Stimulated activated CD4-positive, alpha-beta T cell treated with anti-CD3 and anti-CD28 coated beads, Interleukin-4, amount 100 ng/mL, for 48 hours (primary cell): ENCODE measurements at places on chromosomes 11 and 22.

DNA sequence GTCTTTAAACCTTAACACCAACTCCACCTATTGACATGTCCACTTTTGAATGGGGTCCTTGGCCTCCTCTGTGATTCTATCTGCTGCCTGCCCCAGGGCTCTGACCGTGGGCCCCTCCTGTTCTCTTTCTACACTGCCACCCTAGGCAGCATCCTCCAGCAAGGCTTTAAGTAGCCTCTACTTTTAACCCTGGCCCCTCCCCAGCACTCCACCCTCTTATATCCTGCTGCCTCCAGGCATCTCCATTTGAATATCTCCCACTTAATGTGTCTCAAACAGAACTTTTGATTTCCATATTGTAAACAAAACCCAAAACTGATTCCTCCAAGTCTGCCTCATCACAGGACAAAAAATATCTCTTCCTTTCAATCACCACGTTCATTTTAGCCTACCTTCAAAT, 90.5 kb upstream of the ARHGAP32 start:
- no peak for DNase-seq

GRCh38 chr11:128693416-128693712, 508 bp upstream of the FLI1 start:
- DNase-seq = no peak

DNA sequence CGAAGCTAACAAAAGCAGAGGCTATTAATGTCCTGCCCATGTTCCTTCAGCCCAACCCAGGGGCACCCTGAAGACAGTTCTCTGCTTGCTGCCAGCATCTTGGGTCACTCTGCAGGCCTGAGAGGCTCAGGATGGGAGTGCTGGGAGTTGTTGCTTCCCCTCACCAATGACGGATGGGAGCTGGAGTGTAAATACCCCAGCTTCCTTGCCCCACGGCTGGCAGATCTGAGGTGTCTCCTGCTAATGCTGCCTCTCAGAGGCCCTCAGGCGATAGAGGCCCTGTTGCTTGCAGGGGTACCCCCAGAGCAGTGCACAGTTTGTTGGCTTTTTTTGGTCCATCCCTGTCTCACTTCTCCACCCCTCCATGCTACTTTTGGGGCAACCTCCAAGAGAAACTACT, 32.9 kb downstream of the IFT27 start:
- DNase-seq = no peak

- no peak for DNase-seq
Observed at GRCh38 chr11:73353422-73353821, 22.8 kb upstream of the RELT start.

DNA sequence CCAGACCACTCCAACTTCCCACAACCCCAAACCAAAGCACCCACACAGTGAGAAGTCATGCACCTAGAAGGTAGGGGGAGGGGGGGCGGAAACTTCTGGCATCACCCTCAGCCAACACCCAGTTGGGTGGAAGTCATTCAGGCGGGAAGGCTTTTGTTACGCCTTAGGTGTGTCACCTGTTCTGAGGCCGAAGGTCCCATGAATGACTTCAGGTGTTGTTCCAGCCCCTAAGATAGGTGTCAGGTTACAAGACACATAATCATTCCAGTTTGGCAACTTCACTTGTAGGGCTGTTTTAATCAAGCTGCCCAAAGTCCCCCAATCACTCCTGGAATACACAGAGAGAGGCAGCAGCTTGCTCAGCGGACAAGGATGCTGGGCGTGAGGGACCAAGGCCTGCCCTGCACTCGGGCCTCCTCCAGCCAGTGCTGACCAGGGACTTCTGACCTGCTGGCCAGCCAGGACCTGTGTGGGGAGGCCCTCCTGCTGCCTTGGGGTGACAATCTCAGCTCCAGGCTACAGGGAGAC, at the start of gene TMPRSS4:
TSS of gene TMPRSS4 (plus strand) at position 325 of the 528 bp plus-strand sequence. CDS start 225 bp downstream, outside the sequence.
- no peak for DNase-seq

DNA sequence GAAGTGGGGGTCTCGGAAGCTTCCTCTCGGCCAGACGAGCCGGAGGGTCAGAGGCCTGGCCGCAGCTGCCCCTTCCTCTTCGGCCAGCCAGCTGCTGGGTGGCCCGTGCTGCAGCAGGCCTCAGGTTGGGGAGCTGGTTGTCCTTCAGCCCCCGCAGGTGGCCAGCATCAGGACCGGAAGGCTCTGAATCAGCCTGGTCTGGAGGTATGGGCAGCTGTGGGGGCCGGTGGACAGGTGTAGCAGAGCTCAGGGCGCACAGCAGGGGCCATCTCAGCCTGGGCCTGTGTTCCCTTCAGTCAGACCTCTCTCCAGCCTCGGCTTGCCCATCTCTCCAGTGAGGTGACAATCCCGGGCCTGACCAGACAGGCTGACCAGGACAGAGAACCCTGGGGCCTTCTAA, 13.9 kb upstream of the TBX1 start:
- DNase-seq = no peak

DNA sequence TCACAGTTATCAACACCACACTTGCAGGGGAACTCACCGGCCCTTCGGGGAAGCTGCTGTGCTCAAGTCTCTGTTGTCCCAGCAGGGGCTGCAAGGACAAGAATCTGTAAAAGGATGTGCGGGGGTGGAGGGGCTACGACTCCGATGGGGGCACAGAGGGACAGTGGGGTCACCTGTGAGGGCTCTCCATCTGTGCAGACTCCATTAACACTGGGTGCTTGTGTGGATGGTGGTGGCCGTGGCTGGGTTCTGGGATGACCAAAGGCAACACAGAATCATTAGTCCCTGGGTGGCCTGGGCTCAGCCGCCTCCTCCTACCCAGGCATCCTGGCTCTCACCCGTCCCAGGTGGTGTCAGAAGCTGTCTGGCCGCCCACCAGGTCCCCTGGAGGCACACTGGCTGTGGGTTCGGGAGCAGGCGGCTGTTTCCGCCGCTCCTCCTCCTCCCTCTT, 10.2 kb upstream of the RBM4B start:
- no peak for DNase-seq

- no peak for DNase-seq
Observed at GRCh38 chr22:46584081-46584921, 35.9 kb upstream of the GRAMD4 start.

DNA sequence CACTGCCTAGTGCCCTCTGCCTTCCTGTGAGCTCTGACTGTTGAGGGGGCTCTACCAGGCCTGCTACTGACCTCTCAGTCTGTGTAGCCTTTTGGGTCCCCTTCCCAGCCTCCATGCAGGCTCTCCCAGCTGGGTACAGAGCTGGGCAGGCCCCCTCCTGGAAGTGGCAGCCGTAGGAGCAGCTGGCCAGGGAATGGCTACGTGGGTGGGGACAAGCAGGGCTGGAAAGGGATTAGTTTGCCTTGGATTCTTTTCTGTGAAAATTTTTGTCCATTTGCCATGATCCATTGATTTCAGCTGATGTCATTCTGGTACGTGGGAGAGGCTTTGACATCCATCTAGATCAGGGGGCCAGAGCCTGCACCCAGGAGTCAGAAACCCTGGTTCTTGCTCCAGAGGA, 23.9 kb upstream of the NECTIN1 start:
- DNase-seq = no peak

DNA sequence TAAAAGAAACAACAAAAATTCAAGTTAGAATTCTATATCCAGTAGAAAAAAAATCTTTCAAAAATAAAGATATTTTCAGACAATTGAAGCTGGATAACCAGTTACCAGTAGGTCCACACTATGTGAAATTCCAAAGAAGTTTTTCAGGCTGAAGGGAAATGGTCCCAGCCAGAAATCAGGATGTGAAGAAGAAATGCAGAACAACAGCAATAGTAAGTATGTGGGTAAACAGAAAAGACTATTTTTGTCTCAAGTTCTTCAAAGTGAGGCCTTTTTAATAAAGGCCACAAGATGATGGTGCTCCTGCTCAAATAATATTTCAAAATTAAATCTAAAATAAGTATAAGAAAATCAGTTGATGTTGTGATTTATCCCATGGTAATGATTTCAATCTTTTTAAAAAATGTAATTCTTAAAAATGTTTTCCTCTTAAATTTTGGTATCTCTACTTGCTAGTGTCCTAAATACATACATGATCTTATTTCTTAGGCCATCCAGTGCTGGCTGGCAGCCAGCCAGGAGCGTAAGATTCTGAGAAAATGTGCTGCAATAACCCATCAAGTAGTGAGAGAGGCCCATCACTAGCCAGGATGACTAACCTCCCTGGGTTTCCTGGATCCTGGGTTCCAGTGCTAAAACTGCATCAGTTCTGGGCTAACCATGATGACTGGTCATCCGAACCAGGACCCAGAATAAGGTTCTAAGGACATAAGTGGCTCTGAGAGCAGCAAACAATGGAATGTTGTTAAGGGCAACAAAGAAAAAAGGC, 15.6 kb upstream of the UCP3 start:
- DNase-seq = no peak

DNA sequence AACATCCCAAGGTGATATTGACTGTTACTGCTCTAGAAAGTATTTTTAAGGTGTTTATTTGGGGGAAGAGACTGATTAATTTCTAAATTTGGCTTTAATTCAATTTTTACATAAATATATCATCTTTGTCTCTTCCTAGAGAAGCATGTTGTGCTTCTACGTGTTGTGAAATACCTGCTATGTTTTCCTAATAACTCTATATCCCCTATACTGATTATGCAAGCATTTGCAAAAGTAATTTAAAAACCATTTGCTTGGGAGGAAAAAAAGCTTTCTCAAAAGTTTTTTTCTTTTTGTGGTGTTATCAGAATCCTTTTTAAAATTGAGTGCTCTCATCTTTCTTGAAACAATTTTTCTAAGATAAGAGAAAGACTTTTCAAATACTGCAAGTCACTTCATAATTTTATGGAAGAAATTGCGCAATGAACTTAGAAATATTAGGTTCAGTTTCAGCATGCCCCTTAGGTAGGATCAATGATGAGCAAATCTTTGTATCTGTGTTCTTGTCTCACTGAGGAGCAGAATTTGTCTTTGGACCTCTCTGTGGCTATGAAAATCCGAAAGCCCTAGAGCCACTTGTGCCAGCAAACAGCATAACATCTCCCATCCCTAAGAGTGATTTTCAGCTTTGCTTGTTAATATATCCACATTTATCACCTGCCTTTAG, 7.4 kb upstream of the BLID start:
- DNase-seq = no peak

DNA sequence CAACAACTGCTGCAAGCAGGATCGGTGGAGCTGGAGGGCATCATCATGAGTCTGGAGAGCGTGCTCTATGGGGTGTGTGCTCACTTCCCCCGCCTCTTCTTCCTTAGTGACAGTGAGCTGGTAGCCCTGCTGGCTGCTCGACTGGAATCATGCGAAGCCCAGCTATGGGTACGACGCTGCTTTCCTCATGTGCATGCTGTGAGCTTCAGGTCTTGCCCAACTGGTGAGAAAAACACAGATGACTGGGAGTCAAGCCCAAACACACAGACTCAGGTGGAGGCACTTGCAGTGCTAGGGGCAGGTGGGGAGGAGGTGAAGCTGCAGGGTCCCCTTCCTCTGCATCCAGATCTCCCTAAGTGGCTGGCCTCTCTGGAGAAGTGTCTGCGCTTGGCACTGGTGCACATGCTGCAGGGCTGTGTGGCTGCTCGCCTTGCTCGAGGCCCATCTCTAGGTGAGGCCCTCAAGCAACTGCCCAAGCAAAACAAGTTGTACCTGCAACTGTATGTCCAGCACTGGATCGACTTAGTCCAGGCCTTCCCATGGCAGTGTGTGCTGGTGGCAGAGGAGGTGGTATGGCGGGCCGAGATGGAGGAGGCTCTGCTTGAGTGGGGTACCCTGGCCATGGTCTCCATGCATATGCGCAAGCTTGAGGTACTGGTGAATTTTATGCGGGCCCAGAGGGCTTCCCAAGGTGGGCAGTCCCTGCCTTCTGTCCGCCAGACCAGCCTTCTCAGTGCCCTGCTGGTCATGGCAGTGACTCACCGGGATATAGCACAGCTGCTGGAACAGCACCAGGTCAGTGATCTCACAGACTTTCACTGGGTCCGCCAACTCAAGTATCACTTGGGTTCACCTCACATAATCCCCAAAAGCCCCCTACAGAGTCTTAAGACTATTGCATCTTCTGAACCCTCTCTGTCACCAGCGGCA, 48.1 kb downstream of the DNHD1 start:
- DNase-seq = no peak

GRCh38 chr22:29842740-29843139, 4.7 kb upstream of the ASCC2 start:
- no peak for DNase-seq

DNA sequence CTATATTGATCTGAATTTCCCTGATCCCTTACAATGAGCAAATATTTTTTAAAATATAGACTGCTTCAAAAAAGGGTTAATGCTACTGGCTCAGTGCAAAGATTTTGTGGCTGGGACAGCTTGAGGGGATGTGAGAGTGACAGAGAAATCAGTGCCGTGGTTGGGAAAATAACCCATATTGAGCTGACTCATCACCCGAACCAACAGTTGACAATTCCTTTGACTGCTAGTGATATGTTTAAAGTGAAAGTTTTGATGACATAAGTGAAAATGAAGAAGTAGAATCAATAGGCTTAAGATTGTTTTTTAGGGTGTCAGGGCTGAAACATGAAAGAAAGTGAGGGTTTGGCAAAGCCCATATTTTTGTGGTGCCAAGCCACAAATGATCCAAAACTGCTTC, 257.1 kb upstream of the TENM4 start:
- DNase-seq = no peak

- DNase-seq = no peak
Observed at GRCh38 chr11:47337229-47337924, 15.1 kb downstream of the MYBPC3 start.

GRCh38 chr22:45444168-45444567, 30.7 kb downstream of the RIBC2 start:
- no peak for DNase-seq

DNA sequence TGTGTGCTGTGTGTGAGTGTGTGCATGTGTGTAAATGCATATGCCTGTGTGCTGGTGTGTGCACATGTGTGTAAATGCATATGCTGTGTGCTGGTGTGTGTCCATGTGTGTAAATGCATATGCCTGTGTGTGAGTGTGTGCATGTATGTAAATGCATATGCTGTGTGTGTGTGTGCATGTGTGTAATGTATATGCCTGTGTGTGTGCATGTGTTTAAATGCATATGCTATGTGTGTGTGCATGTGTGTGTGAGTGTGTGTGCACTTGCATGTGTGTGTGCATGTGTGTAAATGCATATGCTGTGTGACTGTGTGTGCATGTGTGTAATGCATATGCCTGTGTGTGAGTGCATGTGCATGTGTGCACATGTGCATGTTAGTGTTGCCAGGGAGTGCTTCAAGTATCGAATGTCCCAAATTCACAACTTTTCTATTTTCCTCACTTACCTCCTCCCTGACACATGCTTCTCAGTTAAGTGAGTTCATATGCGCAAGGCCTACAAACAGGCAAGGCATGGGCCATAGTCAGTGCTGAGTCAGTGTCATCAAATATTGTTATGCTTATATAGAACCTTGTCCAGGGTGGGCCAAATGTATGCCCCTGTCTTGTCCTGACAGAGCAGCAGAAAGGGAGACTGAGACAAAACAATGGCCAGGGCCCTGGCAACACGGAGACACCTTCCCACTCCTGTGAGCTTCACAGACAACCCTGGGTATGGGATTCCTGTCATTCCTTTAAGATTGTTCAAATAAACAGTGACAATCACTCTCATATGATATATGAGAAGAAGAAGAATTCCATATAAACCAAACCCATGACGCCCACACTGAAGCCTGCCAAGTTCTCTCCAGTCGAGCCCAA, 38.6 kb downstream of the GGTLC2 start:
- DNase-seq = no peak

GRCh38 chr22:46391486-46392136, 56.1 kb downstream of the TRMU start:
- no peak for DNase-seq
